ENCODE measurements at places on chromosomes 11 and 22.
A peak's percentile ranks its signal among the peaks of the same experiment; 100 is the strongest.

- DNase-seq, result no peak
These were observed 12.0 kb downstream of the KCNQ1OT1 start for GRCh38 chr11:2687782-2688191.

DNA sequence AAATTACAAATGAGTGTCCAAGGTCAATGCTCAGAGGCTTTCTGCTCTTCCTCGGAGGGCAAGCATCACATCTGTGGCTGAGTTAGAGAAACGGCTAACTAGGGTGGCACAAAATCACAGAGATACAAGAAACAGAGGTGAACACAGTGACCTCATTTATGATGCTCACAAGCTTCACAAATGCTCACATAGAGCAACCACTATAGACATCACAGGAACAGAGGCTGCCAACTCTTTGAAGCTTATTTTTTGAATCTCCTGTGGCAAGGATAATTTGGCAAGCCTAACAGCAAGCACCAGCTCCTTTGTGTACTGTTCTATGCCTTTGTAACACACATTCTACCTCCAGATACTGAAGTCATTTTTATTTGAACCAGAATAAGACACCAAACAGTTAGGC lies 416.5 kb upstream of the DDI1 start:
- peak; percentile 19 for DNase-seq

- no peak for DNase-seq
These were observed 72.7 kb upstream of the PPP6R3 start for GRCh38 chr11:68387840-68388239.

DNA sequence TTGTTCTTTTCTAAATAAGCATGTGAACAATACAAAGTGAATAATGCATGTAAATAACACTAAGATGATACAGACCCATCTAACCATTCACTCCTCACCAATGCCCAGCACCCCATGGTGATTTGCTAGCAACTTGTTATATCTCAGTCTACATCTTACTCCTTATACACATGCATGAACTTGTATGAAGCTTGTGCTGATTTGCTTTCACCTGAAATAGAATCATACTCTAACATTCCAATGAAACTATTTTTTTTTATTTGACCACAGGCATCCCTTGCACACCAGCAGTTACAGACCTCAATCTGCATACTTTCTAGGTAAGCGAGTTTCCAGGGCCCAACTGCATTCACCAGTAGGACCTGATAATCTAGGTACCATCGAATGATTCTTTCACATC lies 873.6 kb downstream of the OPCML start:
- DNase-seq, result no peak

GRCh38 chr11:112016088-112016764 lies 9.0 kb upstream of the DLAT start:
- no peak for DNase-seq

DNA sequence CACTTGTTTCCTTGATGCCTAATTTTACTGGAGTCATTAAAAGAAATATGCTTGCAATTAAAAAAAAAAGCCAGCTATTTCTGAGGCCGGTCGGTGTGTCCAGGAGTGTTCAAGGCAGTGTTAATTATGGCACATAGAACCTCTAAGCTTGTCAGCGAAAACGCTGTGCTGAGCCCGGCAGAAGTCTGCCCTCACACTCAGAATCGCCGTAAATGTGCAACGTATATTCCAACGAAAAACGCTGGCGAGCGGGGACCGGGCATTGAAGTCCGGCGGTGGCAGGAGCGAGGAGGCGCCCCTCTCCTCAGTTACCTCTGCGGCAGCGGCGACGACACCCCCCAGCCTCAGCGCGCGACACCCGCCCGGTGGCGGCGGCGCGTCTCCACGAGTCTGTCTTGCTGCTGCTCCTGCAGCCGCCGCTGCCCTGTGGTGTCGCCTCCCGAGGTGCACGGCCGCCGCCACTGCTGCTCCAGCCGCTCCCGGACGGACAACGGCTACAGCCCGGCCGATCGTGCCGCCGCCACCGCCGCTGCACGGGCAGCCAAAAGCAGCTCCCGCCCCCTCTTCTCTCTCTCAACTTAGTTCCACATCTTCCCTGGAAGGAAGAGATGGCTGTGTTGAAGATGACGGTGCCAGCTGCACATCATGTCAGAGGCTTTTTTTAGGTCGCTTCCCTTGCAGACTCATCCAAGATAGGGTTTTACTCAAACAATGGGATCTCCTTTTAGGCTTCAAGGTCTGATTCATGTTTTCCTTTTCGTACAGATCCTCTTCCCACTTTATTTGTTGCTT lies 56.0 kb downstream of the JAM3 start:
- peak; percentile 49 for DNase-seq

DNA sequence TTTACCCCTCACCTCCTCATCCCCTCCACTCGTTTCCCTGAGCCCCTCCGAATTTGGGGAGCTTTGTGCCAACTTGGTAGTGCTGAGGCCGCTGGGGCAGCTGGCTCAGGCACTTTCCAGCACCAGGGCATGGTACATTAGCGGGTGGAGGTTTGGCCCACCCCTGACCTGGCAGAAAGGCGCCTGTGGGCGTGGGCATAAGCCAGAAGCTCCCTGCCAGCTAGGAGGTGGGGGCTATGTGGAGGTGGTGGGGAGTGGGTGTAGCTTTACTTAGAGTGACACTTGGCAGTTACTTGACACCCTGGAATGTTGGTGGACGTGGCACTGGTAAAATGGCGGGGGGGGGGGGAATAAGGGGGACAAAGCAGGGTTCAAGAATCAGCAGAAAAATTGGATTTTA lies 10.3 kb upstream of the IGF2 start:
- DNase-seq, result no peak

- no peak for DNase-seq
These were observed 193.0 kb upstream of the SNX19 start for GRCh38 chr11:131109257-131109656.

- no peak for DNase-seq
These were observed 541.4 kb upstream of the TENM4 start for GRCh38 chr11:79982185-79982584.

- DNase-seq, result peak; percentile 19
These were observed at the start of gene SEC14L2 for GRCh38 chr22:30396871-30397655. Gene SEC14L2, plus strand, starts transcription at chr22:30397018. Its CDS starts 99 bp downstream, at chr22:30397117.

- DNase-seq, result no peak
These were observed 13.1 kb downstream of the TBCEL start for GRCh38 chr11:121037016-121037415.

- DNase-seq, result no peak
These were observed 16.4 kb downstream of the PRCP start for GRCh38 chr11:82883853-82884252.

GRCh38 chr22:27409299-27409698 lies 392.3 kb downstream of the MN1 start:
- DNase-seq, result no peak

DNA sequence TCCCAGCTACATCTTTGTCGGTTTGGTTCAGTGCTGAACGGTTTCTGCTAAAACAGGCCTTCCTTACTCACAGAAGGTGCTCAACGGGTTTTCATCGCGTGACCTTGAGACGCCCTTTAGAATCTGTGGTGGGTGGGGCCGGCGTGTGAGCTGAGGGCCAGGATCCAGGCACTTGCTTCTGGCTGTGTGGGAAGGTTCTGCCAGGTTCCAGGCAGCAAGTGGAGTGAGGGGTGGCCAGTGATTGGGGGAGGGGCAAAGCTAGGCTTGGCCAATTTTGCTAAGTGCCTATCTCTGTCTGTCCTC lies 35.2 kb downstream of the KCNJ4 start:
- DNase-seq, result no peak

DNA sequence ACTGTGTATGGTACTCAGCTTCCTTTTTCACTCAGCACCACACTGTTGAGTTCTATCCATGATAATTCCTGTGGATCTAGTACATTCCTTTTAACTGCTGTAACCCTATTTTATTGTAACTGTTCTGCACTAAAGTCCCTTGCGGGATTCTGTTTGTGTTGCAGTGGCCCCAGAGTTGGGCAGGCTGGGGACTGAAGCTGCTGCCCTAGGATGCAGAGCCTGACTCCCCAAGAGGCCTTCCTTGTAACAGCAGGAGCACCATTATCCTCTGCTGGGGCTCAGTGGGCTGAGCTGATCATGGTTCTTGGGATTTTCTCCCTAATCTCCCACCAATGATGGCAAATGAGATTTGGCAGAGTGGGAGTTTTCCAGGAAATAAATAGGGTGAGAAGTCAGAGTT lies 77.7 kb downstream of the CABIN1 start:
- DNase-seq, result no peak

DNA sequence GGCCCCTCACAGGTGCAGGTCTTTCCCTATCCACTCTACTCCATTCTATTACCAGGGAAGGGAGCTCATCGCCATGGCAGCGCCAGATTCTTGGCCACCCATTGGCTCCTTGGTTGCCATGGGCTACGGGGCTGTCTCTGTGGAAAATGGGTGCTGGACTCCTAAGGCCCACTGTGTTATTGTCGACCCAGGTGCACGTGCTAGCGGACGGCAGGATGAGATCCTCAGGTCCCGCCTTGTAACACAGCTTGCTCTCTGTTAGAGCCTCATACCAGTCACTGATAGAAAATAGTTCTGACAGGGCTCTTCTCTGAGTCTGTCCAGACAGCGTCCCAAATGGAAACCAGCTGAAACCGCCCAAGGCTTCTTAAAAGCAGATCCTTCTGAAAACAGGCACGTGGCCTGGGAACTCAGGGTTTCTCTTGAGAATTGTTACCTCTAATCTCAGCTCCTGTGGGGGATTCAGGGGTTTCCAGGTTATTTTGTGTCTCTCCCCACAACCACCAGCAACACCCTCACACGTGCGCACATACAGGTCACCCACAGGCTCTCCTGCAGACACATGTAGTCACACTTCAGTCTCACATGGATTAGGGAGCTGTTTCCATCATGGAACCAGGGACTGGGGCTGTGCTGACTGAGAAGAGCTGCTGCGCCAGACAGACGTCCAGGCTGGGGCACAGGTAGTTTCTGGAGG lies 1.5 kb downstream of the TUB start:
- DNase-seq, result no peak

GRCh38 chr11:66119348-66120133 lies 49.5 kb downstream of the PACS1 start:
- no peak for DNase-seq

GRCh38 chr22:22863001-22863400 lies 24.6 kb upstream of the IGLL5 start:
- DNase-seq, result no peak

DNA sequence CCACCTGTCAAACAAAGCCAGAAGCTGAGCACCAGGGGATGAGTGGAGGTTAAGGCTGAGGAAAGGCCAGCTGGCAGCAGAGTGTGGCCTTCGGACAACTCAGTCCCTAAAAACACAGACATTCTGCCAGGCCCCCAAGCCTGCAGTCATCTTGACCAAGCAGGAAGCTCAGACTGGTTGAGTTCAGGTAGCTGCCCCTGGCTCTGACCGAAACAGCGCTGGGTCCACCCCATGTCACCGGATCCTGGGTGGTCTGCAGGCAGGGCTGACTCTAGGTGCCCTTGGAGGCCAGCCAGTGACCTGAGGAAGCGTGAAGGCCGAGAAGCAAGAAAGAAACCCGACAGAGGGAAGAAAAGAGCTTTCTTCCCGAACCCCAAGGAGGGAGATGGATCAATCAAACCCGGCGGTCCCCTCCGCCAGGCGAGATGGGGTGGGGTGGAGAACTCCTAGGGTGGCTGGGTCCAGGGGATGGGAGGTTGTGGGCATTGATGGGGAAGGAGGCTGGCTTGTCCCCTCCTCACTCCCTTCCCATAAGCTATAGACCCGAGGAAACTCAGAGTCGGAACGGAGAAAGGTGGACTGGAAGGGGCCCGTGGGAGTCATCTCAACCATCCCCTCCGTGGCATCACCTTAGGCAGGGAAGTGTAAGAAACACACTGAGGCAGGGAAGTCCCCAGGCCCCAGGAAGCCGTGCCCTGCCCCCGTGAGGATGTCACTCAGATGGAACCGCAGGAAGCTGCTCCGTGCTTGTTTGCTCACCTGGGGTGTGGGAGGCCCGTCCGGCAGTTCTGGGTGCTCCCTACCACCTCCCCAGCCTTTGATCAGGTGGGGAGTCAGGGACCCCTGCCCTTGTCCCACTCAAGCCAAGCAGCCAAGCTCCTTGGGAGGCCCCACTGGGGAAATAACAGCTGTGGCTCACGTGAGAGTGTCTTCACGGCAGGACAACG lies 11.7 kb downstream of the CXCR5 start:
- no peak for DNase-seq

DNA sequence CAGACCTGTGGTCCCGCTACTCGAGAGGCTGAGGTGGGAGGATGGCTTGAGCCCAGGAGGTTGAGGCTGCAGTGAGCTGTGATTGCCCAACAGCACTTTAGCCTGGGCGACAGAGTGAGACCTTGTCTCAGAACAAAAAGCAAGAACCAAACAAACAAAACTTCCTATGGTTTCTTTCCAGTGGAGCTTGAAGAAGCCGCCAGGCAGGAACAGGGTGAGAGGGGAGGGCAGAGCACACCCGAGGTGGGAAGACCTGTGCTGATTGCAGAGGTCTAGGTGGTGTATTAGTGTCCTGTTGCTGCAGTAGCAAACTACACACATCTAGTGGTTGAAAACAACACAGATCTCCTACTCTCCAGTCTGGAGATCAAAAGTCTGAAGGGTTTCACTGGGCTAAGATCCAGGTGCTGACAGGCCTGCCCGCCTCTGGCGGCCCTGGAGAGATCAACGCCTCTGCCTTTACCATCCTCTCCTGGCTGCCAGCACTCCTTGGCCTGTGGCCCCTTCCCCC lies 10.5 kb downstream of the ARHGEF17 start:
- DNase-seq, result no peak

GRCh38 chr11:76802151-76802550 lies 19.0 kb downstream of the TSKU start:
- peak; percentile 43 for DNase-seq

GRCh38 chr22:34354071-34354817 lies 434.0 kb upstream of the LARGE1 start:
- no peak for DNase-seq

GRCh38 chr22:41638748-41639147 lies 17.7 kb downstream of the XRCC6 start:
- DNase-seq, result no peak

DNA sequence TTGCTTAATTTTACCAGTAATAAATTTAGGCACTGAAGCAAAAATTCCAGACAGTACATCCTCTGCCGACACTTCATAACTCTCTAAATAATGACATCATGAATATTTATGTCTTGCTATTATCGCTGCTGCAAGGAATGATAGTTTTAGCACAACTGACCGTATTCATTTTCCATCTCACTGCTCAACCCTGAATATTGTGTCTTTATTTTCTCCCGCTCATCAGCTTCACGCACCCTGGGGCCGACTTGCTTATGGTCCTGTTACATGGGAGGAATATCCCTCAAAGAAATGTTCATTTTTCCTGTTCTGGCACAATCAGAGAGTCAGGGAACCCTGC lies 33.3 kb downstream of the SLN start:
- DNase-seq, result no peak

DNA sequence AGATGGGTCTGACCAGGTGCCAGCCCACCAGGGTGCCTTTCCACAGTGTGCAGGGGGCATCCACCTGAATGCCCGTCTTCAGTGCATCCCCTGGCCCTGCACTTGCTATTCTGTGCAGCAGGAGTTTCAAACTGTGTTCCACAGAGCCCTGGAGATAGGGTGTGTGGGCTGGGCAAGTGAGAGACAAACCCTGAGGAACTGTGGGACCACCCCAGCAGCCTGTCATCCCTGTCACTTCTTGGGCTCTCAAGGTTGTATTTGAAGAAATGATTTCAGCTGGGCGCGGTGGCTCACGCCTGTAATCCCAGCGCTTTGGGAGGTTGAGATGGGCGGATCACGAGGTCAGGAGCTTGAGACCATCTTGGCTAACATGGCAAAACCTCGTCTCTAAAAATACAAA lies 6.4 kb upstream of the DGAT2 start:
- DNase-seq, result no peak
